Cortex of kidney (tissue), 1 donor: ENCODE measurements at places on chromosomes 1 and 21.

GRCh38 chr1:155514582-155515187 is 47.9 kb downstream of the ASH1L start:
- no peak for DNase-seq

DNA sequence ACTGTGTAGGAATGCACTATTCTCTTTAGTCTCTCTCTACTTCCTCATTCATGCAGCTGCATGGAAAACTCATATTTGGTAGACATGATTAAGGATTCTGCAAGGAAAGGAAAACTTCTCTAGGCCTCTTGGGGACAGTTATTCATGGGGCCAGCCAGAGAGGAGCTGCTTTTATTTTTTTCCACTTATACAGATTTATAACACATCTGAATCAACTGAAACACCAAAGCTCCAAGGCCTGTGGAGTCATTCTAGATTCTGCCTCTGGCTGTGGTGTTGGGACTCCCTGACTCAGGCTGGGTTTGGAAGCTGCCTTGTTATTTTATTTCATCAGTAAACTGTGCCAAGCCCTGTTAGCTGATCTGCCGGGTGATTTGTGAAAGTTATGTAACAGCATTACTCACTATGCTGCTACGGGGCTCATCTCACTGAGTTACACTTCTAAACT is 83.9 kb upstream of the EDEM3 start:
- DNase-seq, result no peak

GRCh38 chr1:168676029-168676812 is 52.8 kb downstream of the DPT start:
- no peak for DNase-seq

DNA sequence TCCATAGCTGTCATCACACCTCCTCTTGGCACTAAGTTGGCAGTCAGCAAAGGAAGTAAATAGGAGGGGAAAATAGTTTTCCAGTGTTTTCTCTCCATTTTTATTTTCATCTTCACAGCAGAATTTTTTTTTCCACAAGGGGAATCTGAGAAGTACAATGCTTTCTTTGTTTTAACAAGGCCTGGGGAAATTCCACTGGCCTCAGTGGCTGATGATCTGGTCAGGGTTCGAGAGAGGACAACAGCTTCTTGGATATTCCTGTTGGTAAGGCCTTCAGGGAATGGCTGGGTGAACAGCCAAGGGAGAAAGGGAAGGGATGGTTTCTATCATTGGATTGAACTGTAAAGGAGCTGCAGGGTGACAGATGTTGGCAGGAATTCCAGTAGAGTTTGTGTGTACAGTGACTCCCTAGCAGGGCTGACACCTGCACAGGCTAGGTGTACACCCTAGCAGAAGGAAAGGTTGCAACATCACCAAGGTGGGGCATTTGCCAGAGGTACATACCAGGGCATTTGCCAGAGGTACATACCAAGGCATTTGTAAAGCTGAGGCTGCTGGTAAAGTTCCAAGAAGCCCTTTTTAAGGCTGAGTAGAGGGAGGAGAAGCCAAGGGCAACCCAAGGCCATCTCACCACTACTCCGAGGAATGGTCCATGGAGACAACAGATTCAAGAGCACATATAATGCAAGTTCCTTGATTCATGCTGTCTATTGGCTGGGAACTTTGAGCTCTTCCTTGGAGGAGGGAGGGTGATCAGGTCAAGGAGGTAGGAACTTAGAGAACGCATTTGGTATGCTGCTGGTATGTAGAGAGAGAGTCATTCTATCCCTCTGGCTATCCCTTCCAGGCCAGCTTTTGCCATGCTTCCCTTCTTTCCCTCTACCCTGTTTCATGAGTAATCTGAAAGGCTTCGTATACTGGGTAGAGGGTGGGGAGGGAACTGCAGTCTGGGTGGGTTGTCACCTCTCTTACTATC is 3.1 kb downstream of the GJA5 start:
- DNase-seq, result no peak

DNA sequence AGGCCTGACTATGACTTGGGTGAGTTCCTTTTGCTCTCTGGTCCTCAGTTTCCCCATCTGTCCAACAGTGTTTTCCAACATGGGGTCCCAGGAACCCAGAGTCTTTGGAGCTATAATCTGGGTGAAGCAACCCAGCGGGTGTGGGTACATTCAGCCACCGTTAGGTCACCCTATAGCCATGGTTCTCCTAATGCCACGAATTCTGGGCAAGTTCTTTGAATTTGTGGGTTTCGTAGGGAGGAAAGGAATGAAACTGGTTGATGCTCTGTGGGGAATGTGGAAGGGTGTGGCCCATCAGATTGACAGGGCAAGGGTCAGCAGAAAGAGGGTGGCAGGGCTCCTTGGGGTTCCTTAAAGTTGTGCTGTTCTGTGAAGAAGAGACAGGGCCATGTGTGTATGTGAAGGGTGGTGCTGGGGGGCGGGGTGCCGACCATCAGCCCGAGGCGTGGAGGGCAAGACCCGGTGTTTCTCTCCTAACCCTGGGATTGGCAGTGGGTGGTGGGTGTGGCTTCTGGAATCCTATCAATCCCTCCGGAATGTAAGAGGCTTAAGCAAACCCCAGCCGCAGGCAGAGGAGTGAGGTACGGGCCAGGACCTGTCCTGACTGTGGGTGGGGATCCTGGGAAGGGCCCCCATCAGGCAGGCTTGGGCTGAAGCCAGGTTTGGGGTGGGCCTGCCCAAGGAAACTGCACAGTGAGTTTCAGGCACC is 35.5 kb upstream of the ZNF362 start:
- no peak for DNase-seq

GRCh38 chr21:25313829-25314228 is 293.5 kb downstream of the MRPL39 start:
- no peak for DNase-seq

DNA sequence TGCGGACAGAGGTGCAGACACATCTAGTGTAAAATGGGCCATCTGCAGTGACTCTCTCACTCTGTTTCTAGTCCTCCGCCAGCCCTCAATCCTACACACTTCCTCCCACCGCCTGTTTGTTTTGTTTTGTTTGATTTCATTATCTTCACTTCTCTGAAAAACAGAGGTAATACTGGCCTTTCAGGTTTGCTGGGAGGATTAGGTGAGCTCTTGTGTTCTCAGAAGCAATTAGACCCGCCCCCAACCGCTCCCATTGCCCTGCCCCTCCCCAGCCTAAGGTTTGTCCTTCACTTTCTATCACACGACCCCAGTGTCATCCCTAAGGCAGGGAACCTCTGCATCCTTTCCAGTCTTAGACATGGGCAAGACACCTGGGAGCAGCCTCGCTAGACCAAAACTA is 43.2 kb upstream of the TACSTD2 start:
- no peak for DNase-seq

- DNase-seq, result no peak
Measured at GRCh38 chr1:22026924-22027289, 25.4 kb downstream of the CELA3A start.

- DNase-seq, result no peak
Measured at GRCh38 chr21:33071770-33072306, 1.9 kb downstream of the OLIG1 start.

- no peak for DNase-seq
Measured at GRCh38 chr1:182556279-182556678, 32.8 kb downstream of the RNASEL start.

DNA sequence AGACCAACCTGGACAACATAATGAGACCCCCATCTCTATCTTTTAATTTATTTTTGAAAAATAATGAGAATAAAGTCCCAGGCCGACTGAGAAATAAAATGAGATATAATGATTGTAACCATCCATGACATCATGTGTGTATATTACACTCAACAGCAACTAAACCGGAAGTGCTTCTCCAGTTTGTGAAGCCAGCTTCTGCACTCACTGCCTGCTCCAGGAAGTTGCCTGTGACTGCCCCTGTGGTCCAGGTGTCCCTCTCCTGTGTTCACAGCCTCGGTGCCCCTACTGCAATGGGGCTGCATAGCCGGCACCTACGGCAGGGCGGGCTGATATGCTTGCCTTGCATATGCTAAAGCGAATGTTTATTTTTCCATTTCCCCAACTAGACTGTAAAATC is 68.3 kb downstream of the SSBP3 start:
- no peak for DNase-seq

- DNase-seq, result no peak
Measured at GRCh38 chr1:228961511-228961910, 226.2 kb downstream of the RHOU start.

DNA sequence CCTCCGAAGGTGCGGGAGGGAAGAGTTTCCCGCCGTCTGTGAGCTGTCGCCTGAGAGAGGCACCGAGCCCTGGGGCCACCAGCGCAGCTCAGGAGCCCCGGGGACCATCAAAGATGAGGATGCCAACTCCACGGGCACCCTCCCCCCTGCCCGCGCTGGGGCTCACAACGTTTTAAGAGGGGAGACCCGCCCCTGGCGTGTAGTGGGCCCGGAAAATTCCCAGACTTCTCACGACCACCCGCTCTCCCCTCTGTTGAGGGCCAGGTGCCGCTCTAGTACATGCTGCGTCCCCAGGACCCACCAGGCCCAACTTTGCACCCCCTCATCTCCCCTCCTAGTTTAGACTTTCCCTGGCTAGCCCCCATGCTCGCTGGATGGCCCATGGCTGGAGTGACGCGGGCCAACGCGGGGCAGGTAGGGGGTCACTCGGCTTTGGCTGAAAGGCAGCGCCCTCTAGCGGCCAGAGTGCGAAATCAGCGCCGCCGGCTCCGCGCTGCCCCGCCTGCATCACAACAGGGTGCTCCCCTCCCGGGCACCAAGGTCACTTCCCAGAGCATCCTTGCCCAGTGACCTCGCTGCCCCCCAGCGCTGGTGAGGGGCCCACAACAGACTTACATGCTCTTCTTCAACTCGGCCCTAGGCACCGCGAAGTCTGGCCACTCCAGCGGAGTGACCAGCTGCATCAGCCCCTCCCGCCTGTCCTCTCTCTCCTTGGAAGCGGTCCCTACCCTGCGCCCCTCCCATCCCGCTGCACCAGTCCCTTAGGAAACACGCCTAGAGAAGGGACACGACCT is 1.8 kb downstream of the CD160 start:
- no peak for DNase-seq

DNA sequence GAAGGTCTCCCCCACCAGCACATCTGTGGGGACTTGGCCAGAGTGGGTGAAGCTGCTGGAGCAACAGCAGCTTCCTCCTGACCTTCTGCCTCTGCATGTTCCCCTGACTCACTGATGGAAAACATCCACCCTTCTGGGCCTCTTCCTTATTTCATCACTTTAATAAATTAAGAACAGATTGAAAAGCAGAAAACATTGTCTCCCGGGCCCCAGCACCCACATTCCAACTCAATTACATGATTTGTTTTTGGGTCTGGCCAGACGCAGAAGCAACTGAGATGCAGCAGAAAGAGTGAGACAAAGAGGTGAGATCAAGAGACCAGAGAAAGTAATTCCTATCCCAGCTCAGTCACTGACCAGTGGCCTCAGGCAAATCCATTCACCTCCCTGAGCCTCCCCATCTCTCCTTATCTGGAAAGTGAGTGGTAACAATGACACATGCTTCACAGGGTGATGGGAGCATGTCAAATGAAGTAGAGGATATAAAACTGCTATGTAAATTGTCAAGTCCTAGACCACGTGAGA is 157.1 kb downstream of the ELAVL4 start:
- DNase-seq, result no peak

- DNase-seq, result no peak
Measured at GRCh38 chr1:205315008-205315618, 6.4 kb downstream of the NUAK2 start.

- DNase-seq, result no peak
Measured at GRCh38 chr1:77407738-77408375, 126.0 kb downstream of the AK5 start.

DNA sequence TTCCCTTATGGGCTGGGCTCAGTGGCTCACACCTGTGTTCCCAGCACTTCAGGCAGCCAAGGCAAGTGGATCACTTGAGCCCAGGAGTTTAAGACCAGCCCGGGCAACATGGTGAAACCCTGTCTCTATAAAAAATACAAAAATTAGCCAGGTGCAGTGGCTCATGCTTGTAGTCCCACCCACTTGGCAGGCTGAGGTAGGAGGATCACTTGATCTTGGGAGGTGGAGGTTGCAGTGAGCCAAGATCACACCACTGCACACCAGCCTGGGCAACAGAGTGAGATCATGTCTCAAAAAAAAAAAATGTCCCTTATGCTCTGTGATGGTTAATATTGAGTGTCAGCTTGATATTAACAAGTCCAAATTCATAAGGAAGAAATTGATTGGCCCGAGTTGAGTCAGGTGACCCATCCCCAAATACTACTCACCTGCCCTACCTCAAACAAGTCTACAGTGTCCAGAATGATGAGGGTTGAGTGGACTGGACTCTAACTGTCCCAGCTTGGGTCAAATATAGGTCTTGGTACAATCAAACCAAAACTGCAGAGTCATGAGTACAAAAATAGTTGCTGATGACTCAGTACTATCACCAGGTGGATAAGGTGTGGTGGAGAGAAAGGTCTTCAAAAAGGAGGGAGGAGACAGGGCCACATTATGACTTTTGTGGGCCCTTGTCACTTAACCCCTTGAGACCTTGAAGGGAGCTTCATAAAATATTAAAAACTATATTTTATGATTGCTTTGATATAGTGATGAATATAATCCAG is 161.0 kb downstream of the ZNF326 start:
- DNase-seq, result no peak

GRCh38 chr1:58577654-58578030 is 590 bp upstream of the TACSTD2 start:
- no peak for DNase-seq

DNA sequence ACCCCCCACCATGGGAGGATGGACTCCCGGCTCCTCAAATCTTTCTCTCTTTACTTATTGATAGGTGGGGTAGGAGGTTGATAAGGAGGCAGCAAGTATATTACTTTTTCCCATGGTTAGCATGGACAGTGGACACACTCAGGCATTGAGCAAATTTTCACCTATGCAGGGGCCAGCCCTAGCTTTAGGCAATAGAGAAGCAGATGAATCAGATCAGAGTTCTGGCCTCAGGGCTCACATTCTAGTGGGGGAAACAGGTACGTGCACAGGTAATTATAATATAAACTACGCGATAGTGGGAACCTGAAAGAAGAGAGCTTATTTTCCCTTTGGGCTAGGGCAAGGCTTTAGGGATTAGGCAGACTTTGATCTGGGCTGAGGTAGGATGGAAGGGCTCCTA is 13.5 kb upstream of the FOXE3 start:
- no peak for DNase-seq

DNA sequence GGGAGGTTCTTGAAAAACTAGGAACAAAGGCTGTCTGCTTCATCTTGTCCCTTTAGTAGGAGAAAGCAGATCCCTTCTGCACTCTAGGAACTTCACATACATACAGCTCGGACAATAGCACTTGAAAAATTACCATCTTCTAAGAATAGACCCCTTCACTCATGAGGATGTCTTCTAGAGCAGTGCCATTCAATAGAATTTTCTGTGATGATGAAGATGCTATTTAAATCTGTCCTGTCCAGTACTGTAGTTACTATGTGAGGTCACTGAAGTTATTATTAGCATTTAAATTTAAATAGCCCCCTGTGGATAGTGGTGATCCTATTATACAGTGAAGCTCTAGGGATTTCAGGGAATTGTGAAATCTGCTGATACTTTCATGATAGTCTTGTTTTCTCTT is 46.4 kb upstream of the RAB3GAP2 start:
- no peak for DNase-seq

- no peak for DNase-seq
Measured at GRCh38 chr1:160081261-160081936, at the start of gene KCNJ9. TSS of gene KCNJ9 (plus strand) at chr1:160081538. CDS start at chr1:160084031, 2,493 bp downstream.
